ENCODE measurements at places on chromosomes 3 and 15.

DNA sequence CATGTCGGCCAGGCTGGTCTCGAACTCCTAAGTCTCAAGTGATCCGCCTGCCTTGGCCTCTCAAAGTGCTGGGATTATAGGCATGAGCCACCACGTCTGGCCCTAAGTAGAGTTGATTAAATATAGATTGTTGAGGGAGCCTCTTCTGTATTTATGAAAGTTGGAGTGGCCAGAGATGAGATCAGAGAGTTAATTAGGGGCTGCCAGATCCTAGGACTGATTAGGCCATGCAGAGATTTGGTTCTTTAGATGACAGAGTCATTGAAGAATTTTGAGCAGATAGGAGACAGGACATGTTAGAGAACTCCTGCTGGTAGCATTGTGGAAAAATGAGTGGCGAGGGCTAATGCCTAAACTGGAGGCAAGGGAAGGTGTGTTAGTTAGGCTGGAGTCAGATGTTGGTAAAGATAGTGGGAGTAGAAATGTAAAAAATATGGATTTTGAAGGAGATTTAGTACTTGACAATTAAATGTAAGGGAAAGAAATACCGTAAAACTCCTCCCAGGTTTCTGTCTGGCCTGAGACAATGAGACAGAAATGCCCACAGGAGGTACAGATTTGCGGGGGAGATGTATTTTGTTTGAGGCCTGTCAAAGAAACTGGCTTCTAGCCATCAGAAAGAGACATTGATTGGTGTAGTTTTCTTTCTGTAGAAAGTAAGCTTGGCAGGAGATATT is 23.4 kb downstream of the SACM1L start:
- DNase-seq = no peak

- DNase-seq = no peak
Observed at GRCh38 chr15:33729653-33730052, 238.6 kb upstream of the CHRM5 start.

- DNase-seq = no peak
Observed at GRCh38 chr3:165642761-165643420, 194.3 kb downstream of the BCHE start.

DNA sequence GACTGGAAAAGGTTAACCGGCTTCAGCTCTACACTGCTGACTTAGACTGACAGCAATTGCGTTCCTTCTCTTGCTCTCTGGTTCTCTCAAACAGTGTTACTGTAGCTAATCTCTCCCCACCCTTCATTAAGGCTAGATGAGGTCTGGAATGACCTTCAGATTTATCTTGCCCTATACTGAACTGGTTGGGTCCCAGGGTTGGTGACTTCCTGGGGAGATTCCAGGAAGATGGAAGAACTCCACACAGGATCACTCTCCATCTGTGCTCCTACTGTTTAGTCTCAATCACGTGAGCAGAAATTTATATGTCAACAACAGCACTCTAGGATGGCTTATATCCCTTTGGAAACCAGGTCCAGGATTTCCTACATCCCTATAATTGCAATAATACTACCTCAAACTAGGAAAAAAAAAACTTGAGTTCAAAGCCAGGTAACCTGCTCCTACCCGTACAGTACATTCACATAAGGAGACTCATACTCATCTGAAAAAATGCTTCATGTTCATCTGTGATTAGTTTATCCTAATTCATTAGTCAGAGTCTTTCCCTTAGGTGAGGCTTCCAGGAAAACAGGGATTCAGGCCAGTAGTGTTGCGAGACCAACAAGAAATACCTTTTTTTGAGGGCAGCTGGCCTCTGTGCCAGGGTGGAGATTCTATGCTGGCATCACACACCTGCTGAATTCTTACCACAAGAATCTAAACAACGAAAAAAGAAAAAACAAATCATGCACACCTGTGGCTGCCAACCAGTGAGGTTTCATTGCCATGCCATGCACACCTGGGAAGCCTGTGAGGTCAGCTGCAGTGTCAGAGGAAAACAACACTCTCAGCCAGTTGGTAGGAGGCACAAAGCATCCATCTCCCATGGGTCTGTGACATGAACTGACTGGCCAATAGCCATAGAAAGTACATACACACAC is 297.3 kb downstream of the MECOM start:
- DNase-seq = no peak

- no peak for DNase-seq
Observed at GRCh38 chr3:62604751-62605351, 231.5 kb upstream of the FEZF2 start.

- DNase-seq = no peak
Observed at GRCh38 chr3:40572588-40572987, 47.8 kb downstream of the ZNF621 start.

DNA sequence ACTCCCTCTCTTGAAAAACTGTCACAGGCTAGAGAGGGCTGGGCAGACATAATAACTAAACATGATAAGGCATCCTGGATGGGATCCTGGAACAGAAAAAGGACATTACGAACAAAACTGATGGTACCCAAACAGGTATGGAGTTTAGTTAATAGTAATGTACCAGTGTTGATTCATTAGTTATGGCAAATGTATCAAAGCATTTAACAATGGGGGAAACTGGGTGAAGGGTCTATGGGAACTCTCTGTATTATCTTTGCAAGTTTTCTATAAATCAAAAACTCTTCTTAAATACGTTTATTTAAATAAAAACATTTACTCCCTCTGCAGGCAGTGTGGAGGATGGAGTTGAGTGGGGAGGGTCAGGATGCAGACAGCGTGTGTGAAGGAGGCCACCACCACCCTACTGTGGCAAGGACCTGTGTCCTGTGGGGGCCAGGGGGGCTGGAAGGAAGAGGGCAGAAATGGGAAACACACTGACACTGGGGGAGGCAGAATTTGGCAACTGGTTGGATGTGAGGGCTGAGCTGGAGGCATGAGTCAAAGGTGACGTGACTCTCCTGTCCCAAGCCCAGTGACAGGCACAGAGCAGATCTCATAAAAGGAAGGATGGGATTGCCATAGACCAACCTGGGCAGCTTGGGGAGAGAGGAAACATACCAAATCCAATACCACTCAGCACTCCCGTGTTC is 59.6 kb upstream of the ITGA11 start:
- no peak for DNase-seq

- no peak for DNase-seq
Observed at GRCh38 chr3:152204218-152204617, 64.5 kb upstream of the MBNL1 start.

DNA sequence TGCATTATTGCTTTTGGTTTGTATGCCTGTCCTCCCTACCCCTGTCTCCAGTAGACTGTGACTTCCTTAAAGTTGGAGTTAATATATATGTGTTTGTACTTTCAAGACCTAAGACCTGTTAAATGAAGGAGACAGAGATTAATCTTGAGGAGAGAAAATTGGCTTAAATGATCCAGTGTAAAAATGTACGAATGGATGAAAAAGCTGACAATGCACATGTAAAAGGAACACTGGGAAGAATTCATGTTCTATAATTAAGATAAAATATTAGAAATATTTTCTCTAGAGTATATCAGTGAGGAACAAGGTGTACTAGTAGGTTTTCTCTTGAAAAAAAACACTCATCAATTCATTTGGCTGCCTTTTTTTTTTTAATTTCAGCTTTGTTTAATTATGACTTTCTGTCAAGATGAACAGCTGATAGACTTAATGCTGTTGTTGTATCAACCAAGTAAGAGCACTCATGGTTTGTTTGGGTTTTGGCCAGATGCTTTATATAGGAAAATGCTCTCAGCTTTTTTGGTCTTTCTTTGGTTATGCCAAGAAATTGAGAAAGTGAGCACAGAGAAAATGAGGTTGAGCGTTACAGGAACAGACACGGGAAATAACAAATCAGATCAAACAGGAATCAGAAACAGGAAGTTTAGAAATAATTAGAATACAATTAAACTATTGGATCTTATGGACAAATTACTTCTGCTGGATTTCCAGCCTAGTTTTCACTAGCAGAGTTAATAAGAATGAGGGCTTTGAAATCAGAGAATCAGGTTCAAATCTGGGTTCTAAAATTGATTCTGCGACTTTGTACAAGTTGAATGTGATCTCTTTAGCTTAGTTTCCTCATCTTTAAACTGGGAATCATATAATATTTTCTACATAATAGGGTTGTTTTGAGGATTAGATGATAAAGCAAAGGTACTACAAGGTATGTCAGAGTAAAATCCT is 38.3 kb upstream of the AADAC start:
- DNase-seq = no peak

GRCh38 chr15:33111041-33111451 is 83.5 kb downstream of the FMN1 start:
- no peak for DNase-seq

- no peak for DNase-seq
Observed at GRCh38 chr3:46923559-46924350, 46.2 kb downstream of the PTH1R start.

DNA sequence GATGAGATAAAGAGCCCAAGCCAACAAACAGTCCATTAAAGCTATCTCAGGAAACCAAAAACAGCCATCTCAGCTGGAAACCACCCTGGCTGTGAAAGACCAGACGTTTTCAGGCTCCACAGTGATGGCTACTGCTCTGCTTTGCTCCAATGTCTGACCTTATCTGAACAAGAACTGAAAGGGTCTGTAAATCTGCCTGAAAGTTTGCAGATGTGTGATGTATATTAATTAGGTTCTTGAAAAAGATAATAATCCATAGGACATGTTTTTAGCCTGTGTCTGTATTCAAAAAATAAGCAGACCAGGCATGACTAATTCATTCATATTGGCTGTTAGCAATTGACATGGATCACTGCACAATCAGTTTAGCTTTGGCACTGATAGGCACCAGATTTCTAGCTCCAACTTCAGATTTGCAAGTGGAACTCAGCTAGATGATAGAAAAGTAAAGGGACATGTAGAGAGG is 611.4 kb upstream of the NAALADL2 start:
- no peak for DNase-seq

DNA sequence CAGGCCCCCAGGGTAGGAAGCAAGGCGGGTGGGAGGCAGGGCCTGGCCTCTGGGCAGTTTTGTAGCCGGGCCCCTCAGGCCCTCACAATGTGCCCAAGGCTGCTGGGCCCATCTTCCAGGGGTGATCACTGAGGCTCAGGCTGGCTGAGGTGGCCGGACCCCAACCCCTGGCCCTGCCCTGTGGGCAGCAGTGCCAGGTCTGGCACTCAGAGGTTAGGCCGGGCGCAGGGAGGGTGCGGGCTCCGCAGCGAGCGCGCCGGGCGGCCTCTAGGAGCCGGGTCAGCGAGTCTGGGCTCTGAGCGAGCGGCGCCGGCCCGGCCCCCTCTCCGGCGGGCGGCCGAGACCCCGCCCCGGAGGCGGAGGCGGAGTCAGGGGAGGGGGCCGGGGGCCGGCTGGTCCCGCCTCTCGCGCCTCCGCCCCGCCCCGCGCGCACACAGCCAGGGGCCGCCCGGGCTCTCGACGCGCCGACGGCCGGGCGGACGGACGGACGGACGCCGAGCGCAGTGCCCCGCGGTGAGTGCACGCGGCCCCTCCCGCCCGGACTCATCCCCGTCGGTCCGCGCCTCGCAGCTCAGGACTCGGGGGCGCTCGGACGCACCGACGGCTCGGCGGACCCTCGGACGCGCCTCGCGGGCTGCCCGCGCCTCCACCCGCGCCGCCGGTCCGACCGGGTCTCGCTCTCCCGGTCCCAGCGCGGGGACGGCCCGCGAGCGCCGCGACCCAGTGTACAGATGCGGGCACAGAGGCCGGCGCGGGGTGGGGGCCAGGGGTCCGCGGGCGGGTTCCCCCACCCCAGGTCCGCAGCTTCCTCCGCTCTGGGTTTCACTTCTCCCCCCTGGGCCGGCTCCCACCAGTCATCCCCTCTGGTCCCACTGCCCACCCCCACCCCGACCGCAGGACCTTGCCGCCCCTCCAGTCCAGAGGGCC is at the start of gene FBLN2:
FBLN2 (plus strand) TSS at position 430 of the 927 bp plus-strand sequence. CDS start 21,231 bp downstream, outside the sequence.
- DNase-seq = peak; percentile 58

- no peak for DNase-seq
Observed at GRCh38 chr15:74025436-74025835, 30.9 kb downstream of the PML start.

- peak; percentile 50 for DNase-seq
Observed at GRCh38 chr3:193593668-193594030, 641 bp downstream of the OPA1 start.

DNA sequence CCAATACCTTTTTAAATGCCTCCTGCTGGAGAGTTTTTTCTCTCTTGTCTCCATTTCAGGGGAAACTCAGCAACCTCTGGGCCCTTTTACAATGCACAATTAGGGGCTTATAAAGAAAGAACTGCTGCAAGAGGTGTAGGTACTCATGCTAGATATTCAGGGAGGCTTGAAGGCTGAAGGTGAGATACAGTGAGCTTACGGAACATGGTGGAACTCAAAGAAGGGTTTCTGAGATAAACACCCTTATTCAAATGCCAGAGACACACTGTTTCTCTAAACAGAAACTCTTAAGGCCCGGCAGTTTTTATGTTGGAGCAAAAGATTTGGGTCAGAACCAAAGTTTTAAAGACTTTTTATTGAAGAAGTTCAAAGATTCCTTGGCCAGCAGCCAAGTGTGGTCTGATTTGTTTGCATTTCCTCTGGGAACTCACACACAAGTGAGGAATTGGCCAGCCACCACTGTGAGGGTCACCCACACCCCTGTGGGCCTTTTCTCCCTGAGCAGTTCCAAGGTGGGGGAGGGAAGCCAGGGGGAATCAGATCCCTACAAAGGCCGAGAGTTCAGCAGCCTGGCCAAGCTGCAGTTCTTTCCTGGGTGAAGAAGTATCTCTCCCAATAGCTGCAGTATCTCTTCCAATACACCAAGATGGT is 47.8 kb downstream of the TNFAIP8L3 start:
- DNase-seq = no peak

- DNase-seq = no peak
Observed at GRCh38 chr3:184568924-184569829, 7.6 kb downstream of the EPHB3 start.

GRCh38 chr3:33131331-33132018 is 17.7 kb downstream of the CRTAP start:
- DNase-seq = peak; percentile 72

- no peak for DNase-seq
Observed at GRCh38 chr3:49602049-49602554, 47.8 kb downstream of the BSN start.

- no peak for DNase-seq
Observed at GRCh38 chr3:108511055-108511454, 659 bp upstream of the MYH15 start.

GRCh38 chr3:15498431-15499214 is 22.9 kb downstream of the COLQ start:
- DNase-seq = no peak

- DNase-seq = no peak
Observed at GRCh38 chr3:100981164-100981911, 11.9 kb downstream of the ABI3BP start.

DNA sequence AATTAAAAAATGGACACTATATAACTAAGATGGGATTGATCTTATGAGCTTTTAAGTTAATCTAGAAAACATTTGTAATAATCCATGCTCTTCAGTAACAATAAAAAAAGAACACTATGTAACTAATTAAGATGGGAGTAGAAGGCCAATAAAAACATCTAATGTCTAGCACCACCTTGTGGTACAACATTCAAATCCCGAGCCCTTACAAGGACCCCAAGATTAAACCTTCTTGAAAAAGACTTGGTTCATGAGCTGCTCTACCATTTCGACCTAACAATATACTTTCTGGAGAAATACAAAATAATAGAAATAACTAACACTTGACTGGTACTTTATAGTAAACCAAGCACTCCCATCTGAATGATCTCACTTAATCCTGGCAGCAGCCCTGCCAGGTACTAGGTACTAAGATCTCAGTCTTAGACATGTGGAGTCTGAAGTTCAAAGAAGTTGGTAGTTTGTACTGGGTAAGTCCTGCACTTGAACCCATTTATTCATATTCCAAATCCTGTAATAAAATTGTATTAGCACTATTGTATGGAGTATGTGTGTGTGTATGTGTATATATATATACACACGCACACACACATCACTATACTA is 21.8 kb downstream of the METTL6 start:
- DNase-seq = peak; percentile 59

Measured in GM13977 (cell line).